ENCODE measurements at places on chromosomes 2 and 18.

- DNase-seq: no peak
Observed at GRCh38 chr2:212392043-212392442, 146.6 kb downstream of the ERBB4 start.

- no peak for DNase-seq
Observed at GRCh38 chr2:238813109-238813508, 34.8 kb upstream of the TWIST2 start.

DNA sequence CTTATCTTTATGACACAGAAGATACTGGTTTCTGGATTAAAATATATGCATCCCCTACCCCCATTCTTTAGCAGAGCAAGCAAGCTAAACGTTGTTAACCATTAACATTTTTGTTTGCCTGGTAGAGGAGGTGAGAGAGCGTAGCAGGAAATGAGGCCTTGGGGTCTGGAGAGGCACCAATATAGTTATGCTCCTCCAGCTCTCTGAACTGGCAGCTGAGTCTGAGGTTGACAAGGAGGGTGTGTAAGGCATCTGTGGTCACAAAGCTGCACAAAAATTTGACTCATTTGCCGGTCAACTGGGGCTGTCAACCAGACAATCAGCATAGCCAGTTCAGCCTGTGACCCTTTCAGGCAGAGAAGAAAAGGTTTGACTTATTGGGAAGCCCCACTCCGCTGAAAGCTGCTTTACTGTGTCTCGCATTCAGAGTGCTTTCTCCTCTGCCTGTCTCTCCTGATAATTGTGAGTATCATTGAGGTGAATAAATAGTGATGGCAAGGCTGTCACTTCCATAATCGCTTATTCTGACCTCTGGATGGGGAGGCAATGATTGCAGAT lies 647.5 kb upstream of the SETBP1 start:
- DNase-seq: no peak

- DNase-seq: no peak
Observed at GRCh38 chr18:49747876-49748275, 65.5 kb downstream of the ACAA2 start.
